Forelimb muscle (tissue), 1 donor: ENCODE measurements at places on chromosomes 1 and 21. TPM values are rescaled to one million over a fixed set of nuclear protein-coding genes. Genes with fewer than 3 reads are reported as not detected.

GRCh38 chr1:4587721-4588120 lies 66.7 kb upstream of the AJAP1 start:
- DNase-seq, result no peak

Gene EPHA2
- polyA plus RNA-seq, result 5.3 TPM

Gene HJV
- 258 TPM for polyA plus RNA-seq

Gene FBXO2
- polyA plus RNA-seq, result 0.32 TPM

Gene ACTL8
- not detected for polyA plus RNA-seq

Gene SLC16A4
- 9.9 TPM for polyA plus RNA-seq

- DNase-seq, result no peak
These were observed 116.2 kb downstream of the EIF4G3 start for GRCh38 chr1:21060523-21060922.

Gene TINAGL1
- polyA plus RNA-seq, result 21.1 TPM

GRCh38 chr21:26506956-26507355 lies 66.1 kb downstream of the CYYR1 start:
- no peak for DNase-seq
